GM12865 (cell line): ENCODE measurements at places on chromosomes 5 and 9.

DNA sequence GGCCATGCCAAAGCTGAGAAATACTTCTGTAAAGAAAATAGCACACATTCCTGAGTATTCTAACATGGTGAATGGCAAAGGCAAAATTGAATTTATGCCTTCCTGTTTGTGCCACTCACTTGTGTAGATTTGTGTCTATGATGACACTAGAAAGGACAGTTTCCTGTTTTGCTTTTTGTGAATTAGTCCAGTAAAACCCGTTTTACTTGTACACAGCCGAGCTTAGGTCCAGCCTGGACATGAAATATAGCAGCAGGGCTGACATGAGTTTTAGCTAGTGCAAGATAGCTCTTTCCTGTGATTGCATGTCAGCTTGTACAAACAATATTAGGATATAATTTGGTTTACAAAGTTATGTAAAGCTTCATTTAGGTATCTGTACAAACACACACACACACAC, 1891.7 kb upstream of the WWC1 start:
- no peak for DNase-seq

- no peak for DNase-seq
Measured at GRCh38 chr9:111297066-111297824, 32.8 kb downstream of the OR2K2 start.

DNA sequence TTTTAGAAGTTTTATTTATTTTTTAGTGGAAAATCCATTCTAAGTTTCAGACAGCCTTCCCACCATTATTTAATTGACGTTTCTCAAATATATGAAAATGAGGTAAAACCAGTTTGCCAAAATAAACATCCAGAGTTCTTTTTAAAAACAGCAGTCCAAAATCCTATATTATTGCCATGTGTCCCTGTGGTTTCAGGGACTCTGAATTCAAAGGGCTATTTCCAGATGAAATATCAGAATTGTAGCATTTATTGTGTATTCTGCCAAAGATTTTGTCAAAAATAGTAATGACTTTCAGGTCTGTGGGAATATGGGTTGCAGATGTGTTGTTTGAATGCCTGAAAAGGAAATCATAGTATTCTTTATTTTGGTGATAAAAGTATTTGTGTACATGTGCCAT, 41.6 kb downstream of the XRCC4 start:
- DNase-seq, result no peak

DNA sequence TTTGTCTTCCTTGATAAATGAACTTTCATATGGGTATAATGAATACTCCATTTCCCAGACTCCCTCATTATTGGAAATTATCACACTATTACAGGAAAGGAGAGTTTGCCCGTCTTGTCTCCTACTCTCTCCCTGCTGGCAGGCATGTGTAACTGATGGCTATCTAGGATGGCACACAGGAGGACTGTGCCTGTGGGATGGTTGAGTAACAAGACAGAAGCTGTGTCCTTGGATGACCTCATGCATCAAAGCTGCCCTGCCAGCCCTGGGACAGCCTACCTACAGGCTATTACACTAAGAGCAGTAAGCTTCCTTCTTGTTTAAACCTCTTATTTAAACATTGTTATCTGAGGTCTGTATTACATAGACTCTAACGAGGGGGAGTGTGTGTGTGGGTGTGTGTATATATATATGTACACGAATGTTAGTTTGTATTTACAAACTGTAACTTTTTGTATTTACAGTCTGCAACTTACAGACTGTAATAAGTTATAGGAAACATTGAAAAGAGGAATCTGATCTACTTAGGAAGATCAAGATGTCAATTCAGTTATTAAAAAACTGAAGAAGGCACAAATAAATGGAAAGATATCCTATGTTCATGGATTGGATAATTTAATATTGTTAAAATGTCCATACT, 247.6 kb upstream of the ACO1 start:
- DNase-seq, result no peak

- DNase-seq, result no peak
Measured at GRCh38 chr9:108568093-108568492, 287.7 kb downstream of the ACTL7B start.

DNA sequence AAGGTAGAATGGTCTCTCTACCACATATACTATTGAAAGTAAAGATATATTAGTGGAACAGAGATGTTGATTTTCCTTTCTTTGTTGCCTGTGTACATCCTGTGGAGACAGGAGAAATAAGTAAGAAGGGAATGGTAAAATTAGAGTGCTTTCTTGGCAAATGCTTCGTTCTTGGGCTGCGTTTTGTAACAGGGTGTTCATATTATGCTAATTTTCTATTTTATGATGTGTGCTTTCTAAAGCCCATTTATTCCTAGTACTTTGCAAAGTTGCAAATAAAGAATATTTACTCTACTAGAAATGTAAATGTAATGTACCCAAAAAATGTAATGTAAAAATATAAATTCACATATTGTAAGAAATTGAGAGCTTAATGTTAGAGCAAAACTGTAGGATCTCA, 40.5 kb upstream of the RIOK2 start:
- DNase-seq, result no peak

DNA sequence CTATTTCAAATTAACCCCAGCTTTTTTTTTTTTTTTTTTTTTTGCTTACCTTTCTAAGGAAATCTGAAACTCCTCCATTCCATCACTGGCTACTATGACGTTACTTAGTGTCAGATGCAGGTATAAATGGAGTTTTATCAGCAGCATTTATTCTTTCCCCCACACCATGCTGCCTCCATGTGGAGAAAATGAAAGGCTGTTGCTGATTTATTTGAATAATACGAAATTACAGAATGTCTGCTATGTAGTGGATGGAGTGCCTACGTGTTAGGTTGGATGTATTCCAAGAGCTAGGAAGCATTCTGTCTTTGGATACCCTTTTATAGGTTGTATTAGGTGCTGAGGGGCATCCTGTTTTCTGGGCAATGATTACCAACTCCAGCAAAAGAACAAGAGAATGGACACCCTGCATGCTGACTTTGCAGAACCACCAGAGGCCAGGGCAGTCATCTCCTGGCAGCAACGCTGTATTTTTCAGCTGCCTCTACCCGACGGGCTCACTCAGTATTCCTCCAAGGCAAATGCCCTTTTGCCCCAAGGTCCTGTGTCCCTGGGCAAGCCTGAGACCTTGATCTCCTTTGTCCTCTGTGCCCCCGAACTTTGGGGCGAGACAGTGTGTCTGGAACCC, 199.5 kb downstream of the ALDH1A1 start:
- no peak for DNase-seq

DNA sequence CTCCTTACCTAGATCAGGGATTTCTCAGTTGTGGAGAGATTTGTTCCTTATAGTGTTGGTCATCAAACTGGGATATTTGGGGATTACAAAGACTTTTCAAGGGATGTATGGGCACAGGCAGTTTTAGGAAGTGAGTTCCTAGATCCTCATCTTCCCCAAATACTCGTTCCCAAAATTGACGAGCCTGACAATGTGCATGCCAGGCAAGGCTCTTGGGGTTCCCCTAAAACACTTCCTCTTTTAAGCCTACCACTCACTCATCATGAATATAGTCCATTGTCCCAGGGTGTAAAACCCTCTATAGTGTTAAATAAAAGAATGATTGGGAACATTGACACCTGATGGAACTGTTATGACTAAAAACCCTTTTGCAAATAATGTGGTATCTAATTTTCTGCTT, 26.4 kb downstream of the PDCD1LG2 start:
- no peak for DNase-seq

GRCh38 chr9:121324755-121325154, 45.3 kb downstream of the STOM start:
- no peak for DNase-seq

GRCh38 chr5:80672140-80672736, 17.5 kb upstream of the DHFR start:
- peak; percentile 77 for DNase-seq

DNA sequence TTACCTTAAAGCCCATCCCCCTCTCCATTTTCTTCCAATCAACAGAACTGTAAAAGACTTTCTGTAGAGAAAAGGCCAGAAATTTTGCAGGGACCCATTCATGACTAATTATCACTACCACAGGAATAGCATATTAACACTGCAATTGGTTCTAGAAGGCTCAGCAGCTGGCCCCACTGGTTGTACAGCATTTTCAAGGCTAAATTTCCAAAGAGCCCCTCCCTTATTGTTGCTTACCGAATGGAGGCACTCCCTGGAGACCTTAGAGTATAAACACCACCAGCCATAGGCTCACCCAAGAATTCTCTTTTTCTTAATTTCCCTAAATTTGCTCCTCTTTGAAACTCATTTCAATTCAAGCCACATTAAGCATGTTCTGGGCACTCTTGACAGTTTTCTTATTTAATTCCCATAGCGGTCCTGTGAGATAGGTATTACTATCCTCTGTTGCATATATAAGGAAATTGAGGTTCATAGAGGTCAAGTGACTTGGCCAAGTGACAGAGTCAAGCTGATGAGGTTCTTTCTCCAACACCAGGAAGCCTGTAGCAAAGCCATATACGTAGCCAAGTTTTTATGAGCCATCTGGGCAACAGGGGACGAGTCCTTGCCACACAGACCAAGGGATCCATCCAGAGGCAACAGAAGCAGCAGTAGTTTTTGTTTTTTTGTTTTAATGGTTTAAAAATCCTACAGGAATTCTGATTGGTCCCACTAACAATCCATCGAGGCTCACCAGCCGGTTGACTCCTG, 83.9 kb upstream of the NR5A1 start:
- no peak for DNase-seq

GRCh38 chr5:171482434-171482730, 62.9 kb downstream of the FGF18 start:
- DNase-seq, result no peak

GRCh38 chr9:70964861-70965260, 156.6 kb downstream of the TRPM3 start:
- DNase-seq, result no peak

DNA sequence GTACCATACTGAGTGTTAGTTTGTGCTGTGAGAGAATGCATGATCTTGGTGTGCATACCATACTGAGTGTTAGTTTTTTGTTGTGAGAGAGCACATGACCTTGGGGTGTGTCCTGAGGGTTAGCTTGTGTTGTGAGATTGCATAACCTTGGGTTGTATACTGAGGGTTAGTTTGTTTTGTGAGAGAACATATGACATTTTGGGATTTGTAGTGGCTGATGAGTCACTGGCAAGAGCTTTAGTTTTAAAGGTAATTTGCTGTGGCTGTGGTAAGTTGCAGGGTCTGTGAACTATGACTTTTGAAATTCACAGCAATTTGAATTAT, 1068.3 kb upstream of the EDIL3 start:
- no peak for DNase-seq

- no peak for DNase-seq
Measured at GRCh38 chr9:127258606-127259471, 5.7 kb upstream of the GARNL3 start.

DNA sequence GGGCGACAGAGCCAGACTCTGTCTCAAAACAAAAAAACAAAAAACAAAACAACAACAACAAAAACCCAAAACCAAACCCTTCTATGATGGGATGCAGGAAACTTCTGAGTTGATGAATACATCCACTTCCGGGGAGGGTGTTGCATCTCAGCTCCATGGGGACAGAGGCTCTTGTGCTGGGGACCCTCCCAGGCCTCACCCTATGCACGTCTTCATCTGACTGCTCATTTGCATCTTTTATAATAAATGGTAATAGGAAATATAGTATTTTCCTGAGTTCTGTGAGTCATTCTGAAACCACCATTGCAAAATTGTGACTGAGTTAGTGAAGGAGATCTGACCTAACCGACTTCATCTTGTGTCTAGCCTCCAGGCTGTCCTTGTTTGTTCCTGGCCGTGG, 109.5 kb upstream of the SLC28A3 start:
- DNase-seq, result no peak

- DNase-seq, result no peak
Measured at GRCh38 chr5:108079753-108080152, 302.1 kb downstream of the FBXL17 start.

DNA sequence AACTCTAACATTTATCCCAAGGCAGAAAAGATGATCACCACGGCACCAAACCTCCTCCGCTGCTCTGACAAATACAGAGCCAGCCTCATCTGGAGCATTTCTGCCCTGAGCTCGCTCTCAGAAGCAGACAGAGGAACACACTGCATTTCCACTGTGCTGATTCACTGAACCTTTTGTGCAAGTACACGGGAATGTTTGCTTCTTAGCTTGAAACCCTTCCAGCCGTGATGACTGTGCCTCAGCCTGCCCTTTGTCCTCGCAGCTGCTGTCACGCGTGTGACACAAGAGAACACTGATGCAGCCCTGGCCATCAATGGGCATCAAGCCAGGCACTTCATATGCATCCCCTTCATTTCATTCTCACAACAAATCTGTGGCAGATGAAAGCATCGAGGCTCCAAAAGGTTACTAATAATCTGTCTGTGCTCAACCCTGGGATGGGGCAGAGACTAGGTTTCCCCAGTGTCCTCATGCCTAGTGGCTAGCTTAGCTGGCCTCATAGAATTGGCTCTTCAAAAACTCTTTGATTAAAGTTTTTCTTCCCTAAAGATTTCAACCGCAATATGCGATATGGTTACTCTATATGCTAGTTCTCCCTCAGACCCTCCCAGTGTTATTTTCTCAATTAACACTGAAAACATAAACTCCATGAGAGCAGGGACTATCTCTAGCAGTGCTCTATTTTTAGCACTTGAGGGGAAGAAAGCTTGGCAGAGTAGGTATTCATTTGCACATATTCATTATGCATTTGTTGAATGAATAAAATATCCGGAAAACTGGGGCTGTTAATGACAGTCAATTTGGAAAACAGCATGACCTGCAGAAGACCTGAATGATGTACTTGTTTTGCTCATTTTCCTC, 7.3 kb downstream of the CDC14B start:
- DNase-seq, result no peak

- no peak for DNase-seq
Measured at GRCh38 chr9:2107906-2108451, 92.8 kb downstream of the SMARCA2 start.
